KG1 (cell line): ENCODE measurements at places on chromosomes 3 and 15.

DNA sequence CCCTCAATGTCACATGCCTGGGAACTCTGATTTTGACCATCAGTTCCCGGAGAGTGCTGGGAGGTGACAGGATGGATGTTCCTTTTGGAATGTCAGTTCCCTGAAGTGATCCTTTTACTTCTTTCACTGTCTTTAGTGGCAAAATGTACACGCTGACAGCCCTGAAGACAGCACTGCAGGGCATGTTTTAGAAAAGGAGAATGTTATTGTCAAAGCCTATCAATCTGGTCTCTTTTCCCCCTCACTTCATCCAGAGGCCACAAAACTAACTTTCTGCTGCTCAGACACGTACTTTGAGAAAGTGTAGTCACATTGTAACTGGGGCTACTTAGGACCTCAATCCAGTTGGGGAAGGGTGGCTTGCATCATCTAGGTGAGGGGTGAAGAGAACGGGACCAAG lies 14.0 kb upstream of the NEO1 start:
- DNase-seq, result no peak

- no peak for DNase-seq
Observed at GRCh38 chr3:94709249-94709902, 646.5 kb downstream of the NSUN3 start.

GRCh38 chr3:195119461-195120266 lies 151.3 kb downstream of the XXYLT1 start:
- DNase-seq, result no peak

- DNase-seq, result no peak
Observed at GRCh38 chr15:68885070-68885469, 45.3 kb upstream of the SPESP1 start.

GRCh38 chr3:170751899-170752293 lies 118.1 kb downstream of the RPL22L1 start:
- no peak for DNase-seq

DNA sequence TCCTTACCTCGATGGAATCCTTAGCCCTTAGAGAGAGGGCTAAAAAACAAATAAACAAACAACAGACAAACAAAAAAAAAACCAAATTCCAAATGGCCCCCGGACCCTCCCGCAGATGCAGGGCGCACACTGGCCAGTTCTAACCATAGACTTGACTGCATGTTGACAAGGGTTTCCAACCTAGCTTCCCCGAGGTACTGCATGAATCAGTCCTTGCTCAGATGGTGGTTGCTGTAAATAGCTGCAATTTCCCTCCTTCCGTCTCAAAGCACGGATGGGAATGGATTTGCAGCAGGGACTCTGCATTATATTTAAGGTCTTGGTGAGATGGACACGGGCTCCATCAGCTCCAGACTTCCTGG lies 162.8 kb downstream of the CD47 start:
- no peak for DNase-seq

- no peak for DNase-seq
Observed at GRCh38 chr3:46668591-46668990, 24.9 kb downstream of the ALS2CL start.

- DNase-seq, result no peak
Observed at GRCh38 chr3:72692990-72693389, 155.3 kb downstream of the SHQ1 start.

DNA sequence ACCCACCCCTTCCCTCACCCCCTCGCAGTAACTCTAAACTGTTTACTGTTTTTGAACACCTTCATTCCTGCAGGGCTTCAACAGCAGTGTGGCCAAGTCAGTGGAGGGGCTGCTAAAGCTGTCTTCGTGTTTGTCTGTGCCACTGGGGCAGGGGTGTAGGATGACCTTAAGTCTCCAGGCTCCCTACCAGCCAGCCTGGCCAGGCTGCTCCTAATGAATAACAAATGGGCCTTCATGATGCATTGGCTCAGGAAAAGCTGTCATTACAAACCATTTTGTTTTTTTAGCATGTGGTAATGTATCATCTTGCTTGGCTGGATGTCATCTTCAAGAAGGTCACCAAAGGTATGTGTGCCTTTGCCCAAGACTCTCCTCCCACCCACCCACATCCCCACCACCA lies 372.2 kb upstream of the WNT5A start:
- DNase-seq, result no peak

- no peak for DNase-seq
Observed at GRCh38 chr3:168077091-168077490, 18.6 kb downstream of the GOLIM4 start.

DNA sequence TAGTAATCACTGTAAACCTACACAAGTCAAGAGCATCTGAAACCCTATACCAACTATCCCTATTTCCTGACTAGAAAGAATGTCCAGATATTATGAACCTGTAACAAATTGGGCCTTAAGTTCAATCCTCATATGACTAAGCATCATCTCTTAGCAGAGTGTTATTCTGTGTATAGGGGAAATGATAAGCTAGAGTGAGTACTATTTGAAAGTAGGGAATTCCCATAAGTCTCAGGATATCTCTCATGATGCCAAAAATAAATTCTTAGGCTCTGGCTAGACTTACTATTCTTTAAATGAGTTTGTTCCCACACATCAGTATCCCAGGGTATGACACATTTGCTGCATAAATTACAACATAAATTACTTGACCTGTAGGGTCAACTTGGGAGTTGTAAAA lies 15.3 kb downstream of the MRPL47 start:
- DNase-seq, result no peak

- no peak for DNase-seq
Observed at GRCh38 chr3:45269952-45270351, 43.9 kb upstream of the TMEM158 start.

DNA sequence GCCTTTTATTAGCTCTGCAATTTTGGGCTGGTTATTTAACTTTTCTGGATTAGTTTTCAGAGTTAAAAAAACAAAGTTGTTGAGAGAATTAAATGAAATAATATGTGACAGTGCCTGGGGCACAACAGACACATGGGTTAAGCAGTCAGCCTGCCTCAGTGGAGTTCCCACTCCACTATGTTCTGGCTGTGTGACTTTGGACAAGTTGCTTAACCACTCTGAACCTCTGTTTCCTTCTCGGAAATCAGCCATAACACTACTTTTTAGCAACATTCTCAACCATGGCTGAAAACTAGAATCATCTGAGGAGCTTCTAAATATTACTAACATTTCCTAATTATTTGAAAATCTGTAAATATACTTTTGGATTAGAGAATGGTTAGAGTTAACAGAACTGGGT lies 56.5 kb upstream of the SLC6A11 start:
- no peak for DNase-seq
